SJCRH30 (cell line): ENCODE measurements at places on chromosomes 4 and X. TPM values are rescaled to one million over a fixed set of nuclear protein-coding genes. Genes with fewer than 3 reads are reported as not detected.

GRCh38 chr4:1756079-1756478 is 34.8 kb downstream of the TACC3 start:
- DNase-seq: no peak

HAND2 gene
- 2.3 and 3.4 TPM in 2 replicates for total RNA-seq

GRCh38 chr4:1247864-1248244 is 1.1 kb downstream of the CTBP1 start:
- DNase-seq: no peak

AMBN gene
- 0.10 TPM in 1 of 2 replicates, not detected in the other for total RNA-seq

DNA sequence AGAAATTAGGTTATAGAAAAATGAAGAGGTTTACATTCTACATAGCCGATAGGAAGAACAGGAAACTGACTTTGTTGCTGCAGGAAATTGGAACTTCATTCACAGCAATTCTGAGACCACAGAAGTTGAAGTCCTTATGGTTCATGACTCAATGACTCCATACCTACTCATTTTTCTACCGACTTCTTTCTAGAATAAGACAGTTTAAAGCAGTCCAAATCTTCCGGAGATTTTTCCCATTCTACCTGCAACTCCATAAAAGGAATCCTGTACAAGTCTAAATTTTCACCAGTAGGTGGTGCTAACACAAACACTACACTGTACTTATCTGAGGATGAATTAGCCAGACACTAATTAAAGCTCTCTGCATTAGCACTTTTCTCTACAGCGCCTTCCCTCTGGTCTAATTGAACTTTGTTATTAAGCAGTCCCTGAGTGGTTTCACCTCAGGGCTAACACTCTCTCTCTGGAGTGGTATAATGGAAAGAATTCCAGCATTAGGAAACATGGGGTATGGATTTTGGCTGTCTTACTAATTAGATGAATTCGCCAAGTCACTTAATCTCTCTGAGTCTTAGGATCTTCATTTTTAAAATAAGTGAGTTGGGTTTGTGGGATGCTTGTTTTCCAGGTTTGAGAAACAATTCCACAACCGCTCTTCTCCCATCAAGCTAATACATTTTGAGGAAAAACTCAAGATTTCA is 167.9 kb downstream of the SMIM20 start:
- peak; percentile 75 for DNase-seq

GRIPAP1 gene
- 16.2 and 19.4 TPM in 2 replicates for total RNA-seq

KIT gene
- total RNA-seq: 0.12 and 0.18 TPM in 2 replicates

IL13RA1 gene
- 38.6 and 41.6 TPM in 2 replicates for total RNA-seq

DNA sequence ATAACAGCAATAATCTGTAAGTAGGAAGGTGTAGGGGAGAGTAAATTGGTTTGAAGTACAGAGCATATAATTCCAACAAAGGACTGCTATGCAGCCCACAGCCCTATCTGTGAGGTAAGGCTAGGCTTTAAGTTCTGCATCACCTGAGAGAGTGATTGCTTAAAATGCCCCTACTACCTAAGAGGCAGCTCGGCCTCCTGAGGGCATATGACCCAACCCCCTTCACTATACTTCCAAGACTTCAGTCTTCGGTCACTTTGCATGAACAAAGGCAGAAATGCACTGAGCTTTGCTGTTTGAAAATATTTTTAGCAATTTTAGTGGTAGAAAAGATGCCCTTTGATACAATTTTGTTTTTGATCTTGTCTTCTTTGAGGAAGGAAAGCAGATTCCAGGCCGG is 4.9 kb upstream of the DDX3X start:
- no peak for DNase-seq

GRCh38 chr4:17664755-17665154 is 50.3 kb downstream of the MED28 start:
- peak; percentile 29 for DNase-seq

- DNase-seq: no peak
These were observed 1477.0 kb downstream of the PCDH7 start for GRCh38 chr4:32196950-32197688.

- peak; percentile 14 for DNase-seq
These were observed 31.8 kb upstream of the IQSEC2 start for GRCh38 chrX:53312946-53313727.

GRCh38 chr4:53917729-53918128 is 146.7 kb downstream of the CHIC2 start:
- no peak for DNase-seq

DNA sequence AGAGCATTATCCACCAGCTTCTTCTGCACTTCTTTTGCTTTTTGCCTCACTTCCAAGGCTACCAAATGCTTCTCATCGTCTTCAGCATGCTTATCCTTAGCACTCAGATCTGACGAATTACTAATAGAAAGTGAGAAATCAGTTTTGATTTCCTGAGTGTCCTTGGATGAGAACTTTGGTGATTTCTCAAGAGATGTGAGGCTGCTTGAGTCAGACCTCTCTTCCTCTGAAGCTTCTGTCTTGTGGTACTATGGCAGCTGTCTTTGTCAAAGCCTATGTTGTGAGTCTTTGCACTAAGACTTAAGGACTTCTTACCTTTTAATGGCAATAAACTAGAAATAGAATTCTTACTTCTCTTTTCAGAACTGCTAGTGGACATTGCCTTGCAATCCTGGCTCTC is 169.9 kb downstream of the CPE start:
- no peak for DNase-seq

GRCh38 chr4:129087516-129087915 is 5.8 kb downstream of the SCLT1 start:
- no peak for DNase-seq

NEUROG2 gene
- 0.41 and 0.55 TPM in 2 replicates for total RNA-seq

DNA sequence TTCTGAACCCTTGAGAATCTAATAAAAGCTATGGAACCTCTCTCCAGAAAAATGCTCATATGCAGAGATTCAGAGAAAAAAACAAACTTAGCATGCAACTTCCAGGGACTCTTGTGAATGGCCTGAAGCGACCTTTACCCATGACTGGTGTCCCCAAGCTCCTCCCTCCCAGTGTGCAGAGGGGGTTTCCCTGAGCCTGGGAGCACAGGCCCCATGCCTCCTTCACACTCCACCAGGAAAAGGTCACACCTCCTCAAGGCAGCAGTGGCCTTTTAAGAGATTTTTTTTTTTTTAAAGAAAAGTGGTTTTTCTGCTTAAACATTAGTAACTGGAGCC is 13.3 kb upstream of the UBA6 start:
- DNase-seq: no peak

- DNase-seq: no peak
These were observed 50.8 kb downstream of the DTHD1 start for GRCh38 chr4:36332023-36332781.

- no peak for DNase-seq
These were observed 109.6 kb downstream of the MAML3 start for GRCh38 chr4:140044337-140044902.

DNA sequence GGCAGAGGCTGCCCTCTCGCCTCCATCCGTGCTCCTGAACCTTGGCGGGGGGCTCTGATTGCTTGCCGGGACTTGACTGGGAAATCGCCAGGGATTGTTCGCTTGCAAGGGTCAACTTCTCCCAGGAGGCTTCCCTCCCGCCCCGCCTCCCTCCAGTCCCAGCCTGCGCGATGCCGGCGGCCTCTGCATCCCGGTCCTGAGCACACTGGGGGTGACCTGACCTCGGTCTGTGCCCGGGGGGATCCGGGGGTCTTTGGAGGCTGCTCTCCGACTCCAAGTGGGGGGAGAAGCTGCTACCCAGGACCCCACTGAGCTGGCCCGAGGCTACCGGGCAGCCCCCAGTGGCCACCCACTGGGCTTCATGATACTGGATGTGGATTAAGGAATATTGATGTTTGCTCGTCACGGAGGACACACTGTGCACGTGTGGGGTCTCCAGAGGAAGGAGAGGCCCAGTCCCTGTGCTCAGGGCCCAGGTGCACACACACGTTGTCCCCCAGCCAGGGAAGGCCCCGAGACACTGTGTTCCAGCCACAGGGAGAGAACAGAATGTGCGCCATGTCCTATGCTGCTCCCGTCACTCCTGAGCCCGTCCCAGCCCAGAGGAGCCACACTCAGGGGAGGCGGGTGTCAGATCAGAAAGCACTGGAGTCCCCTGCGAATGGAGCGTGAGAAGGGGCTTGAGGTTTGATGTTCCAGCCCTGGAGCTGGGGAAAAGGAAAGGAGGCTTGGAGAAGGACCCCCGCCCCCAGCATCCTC is 55.9 kb upstream of the NKX1-1 start:
- DNase-seq: no peak

DNA sequence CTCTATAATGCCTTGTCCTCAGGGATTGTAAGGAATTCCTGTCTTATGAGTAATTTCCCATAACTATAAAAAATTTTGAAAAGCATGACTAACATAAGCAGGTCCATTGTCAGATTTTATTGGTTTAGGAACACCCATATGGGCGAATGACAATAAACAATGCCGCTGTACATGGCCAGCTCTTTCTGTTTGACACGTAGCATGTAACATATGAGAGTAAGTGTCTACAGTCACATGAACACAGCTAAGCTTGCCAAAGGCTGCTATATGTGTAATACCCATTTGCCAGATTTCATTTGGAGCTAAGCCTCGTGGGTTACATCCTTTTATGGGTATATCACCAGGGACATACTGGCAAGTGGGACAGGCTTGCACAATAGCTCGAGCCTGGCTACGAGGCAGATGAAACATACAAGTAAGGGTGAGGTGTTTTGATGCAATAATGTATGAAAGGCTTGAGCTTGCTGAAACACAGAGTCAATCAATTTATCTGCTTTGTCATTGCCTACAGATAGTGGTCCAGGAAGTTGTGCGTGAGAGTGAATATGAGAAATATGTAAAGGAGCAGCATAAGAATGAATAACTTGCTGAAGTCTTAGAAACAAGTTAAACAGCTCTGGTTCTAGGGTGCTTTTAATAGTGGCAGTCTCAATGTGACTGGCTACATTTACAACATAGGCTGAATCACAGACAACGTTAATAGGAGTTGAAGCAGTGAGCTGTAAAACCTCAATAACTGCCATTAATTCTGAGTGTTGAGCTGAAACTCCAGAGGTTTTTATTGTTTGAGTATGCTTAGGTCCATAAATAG is 67.4 kb upstream of the UGT2B10 start:
- no peak for DNase-seq

DNA sequence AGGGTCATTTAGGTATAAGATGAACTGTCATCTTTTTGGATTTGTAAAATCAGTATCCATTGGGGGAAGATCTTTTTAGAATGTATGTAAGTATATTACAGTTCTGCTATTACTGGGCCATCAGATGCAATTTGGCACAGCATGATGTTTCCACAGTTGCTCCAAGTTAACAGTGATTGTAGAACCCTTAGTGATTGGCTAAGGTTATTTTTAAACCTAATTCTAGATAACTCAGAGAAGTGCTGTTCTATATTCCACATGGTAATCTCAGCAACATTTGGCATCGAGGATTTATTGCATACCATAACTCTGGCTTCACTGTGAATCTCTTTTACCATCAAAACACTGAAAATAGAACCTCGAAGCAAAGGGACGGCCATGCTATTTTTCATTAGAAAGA is 215.7 kb upstream of the HAND2 start:
- DNase-seq: no peak

GRCh38 chrX:108224727-108225621 is 133.4 kb downstream of the ATG4A start:
- no peak for DNase-seq

TBX22 gene
- not detected in 2 replicates for total RNA-seq

GRID2 gene
- total RNA-seq: 0.48 and 0.91 TPM in 2 replicates

DNA sequence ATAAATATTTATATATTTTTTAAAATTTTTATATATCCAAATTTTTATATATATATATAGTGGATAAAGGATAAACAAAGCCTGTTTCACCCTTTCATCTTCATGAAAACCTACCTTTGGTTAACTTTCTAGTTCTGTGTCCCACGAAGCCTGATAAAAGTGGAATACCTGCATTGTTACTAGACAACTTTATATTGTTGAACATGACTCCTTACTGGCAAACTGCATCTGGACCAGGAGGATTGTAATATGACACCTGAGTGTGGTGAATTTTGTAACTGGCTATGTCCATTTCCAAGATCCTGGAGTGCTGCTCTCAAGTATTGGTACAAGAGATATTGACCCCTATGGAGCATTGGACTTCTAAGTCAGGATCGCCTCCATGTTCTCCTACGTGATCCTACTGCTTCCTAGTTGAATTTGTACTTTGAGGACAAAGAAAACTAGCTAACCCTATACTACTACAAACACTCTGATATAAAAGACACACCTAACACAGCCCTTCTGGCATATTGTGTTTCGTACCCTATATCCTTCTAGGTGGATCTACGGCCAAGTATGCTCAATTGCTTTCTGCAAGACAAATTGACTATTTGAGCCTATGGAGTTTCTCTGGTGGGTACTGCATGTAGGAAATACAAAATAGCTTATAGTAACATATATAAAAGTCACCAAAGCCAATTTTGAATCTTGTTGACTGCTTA is 61.3 kb upstream of the PRRG1 start:
- no peak for DNase-seq

DNA sequence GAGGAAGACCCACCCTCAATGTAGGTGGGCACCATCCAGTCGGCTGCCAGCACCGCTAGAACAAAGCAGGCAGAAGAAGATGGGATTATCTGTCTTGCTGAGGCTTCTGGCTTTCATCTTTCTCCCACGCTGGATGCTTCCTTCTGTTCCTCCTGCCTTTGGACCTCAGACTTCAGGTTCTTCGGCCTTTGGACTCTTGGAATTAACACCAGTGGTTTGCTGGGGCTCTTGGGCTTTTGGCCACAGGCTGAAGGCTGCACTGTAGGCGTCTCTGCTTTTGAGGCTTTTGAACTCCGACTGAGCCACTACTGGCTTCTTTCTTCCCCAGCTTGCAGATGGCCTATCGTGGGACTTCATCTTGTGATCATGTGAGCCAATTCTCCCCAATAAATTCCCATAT is 55.1 kb downstream of the PDLIM5 start:
- DNase-seq: no peak

DNA sequence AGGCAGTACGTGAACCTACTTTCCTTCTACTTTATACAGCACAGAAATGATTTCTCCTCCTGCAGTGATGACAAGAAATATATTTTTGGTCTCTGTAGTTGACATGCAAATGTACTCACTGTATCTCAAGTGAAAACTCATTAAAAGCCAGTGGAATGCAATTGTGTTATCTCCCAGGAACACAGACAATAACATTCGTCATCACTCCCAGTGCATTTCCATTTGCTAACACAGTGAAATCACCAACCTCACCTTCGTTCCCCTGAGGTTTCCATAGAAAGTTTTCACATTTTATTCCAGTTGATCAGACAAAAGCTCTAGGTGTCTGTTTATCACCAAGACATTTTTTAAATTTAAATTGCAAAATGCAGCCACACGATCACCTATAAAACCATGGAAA is 2.5 kb upstream of the SPANXD start:
- DNase-seq: no peak

GRCh38 chr4:169220447-169220846 is 50.3 kb downstream of the SH3RF1 start:
- no peak for DNase-seq

NR3C2 gene
- 0.28 and 0.63 TPM in 2 replicates for total RNA-seq

MAOB gene
- total RNA-seq: not detected in 2 replicates

- no peak for DNase-seq
These were observed 1393.9 kb downstream of the ARAP2 start for GRCh38 chr4:34850421-34850820.

GRCh38 chr4:52037689-52038102 is 403 bp downstream of the SGCB start:
- DNase-seq: peak; percentile 87

- DNase-seq: peak; percentile 92
These were observed 1.9 kb downstream of the MYL5 start for GRCh38 chr4:675980-676870.
